Stimulated activated CD8-positive, alpha-beta memory T cell treated with anti-CD3 and anti-CD28 coated beads, Interleukin-4, amount 100 ng/mL, for 1 hour (primary cell): ENCODE measurements at places on chromosomes 3 and 15.

DNA sequence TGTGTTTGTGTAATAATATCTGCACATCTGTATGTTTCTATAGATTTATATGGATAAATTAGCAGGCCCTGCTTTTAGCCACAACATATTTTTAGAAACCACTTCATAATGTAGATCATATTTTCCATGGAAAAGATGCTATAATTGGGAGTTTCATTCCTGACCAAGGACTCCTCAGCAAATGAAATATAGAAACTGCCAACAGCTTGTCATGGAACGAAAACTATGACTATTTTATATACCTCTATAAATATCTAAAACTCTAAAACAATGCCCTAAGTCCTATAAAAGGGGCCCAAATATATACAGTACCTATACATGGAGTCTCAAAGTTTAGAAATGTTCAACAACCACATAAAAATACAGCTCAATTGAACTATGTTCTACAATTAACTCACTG is 27.9 kb downstream of the EID1 start:
- no peak for DNase-seq

DNA sequence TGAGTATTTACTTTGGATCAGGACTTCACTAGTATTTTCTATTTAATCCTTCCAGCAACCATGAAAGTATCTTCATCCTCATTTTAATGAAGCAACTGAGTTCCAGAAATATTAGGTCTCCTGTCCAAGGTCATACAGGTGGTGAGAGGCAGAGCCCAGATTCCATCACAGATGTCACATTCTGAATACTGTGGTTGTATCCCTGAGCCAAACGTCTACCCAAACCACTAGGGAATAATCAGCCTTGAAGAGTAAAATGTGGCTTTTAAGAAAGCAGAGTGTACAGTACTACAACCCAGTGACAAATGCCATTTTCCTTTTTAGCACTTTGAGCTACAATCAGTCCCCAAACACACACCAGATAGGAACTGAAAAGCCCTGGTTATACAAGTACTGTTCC is 93.3 kb upstream of the TRIM42 start:
- no peak for DNase-seq

GRCh38 chr3:132538072-132538471 is 59.0 kb upstream of the ACKR4 start:
- DNase-seq: no peak

DNA sequence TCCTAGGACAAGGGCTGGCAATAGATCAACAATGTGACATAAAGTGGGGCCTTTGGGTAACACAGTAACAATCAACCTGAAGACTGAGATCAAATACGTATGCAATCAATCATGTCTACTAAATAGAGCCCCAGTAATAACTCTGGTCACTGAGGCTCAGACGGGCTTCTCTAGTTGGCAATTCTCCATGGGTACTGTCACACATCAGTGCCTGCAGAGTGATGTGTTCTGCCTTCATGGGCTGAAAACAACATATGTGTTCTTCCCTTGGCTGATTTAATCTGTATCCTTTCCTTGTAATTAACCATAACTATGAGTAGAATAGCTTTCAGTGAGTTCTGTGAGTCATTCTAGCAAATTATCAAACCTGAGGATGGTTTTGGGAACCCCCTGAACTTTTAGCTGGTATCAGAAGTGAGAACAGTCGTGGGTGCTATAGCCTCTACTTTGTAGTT is 113.6 kb downstream of the TMCO5A start:
- DNase-seq: no peak

- no peak for DNase-seq
These were observed 160.6 kb upstream of the ATP10A start for GRCh38 chr15:26023691-26024090.

DNA sequence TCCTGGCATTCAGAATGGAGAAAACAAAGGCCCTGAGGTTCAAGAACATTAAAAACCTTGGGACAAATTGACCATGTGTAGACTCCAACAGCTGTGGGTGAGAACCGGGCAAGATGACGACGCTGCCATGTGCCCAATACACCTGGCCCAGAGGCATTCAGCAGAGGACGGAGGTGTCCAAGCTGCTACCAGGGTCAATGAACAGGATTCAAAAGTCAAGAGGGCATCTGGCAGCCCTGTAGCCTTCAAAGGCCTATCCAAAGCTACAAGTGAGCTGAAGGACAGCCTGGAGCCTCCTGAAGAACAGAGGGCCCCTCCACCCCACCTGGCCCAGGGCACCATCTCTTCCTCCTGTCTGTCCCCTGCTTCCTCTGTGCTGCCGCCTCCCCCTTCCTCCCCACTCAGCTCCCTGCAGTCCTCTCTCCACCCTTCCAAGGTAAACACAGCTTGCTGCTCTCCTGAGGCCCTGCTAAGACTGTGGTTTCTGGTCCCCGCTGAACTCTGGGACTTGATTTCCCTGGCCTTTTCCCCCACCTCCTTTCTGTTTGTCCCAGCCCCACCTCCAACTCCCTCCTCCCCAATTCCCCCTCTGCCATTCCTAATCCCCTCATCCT is 57.5 kb downstream of the HMCES start:
- no peak for DNase-seq

GRCh38 chr3:3134750-3135448 is 8.2 kb downstream of the TRNT1 start:
- no peak for DNase-seq

- DNase-seq: no peak
These were observed 230.0 kb downstream of the BCHE start for GRCh38 chr3:165607221-165607620.

- DNase-seq: no peak
These were observed 23.7 kb downstream of the TPM1 start for GRCh38 chr15:63066272-63066671.

GRCh38 chr3:118543832-118544231 is 490.8 kb downstream of the IGSF11 start:
- no peak for DNase-seq

GRCh38 chr15:78419367-78419766 is 18.6 kb upstream of the IREB2 start:
- no peak for DNase-seq

- no peak for DNase-seq
These were observed 46.2 kb downstream of the C3orf38 start for GRCh38 chr3:88195951-88196434.

DNA sequence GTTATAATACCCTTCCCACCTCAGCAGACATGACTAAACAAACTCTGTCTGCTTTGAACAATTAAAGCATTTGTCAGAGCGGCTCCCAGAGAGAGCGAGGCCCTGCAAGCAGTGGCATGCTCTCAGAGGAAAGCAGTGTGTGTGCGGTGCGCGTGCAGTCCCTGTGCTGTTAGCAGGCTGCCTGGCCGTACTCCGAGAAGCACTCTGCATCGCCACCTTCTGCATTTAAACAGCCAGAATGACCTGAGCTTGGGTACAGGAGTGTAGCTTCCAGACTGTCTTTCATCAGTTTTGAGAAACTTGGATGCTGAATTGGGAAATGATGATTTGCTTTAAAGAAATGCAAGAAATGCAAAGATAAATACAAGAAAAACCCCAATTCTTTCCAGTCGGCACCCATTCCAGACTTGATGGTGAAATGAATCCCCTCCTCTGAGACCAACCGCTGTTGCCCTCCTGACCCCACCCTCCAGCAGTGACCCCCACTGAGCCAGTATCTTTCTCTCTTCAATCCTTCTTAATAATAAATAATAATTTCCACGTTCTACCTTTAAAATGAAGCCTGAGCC is 113.5 kb downstream of the VGLL4 start:
- DNase-seq: no peak

- DNase-seq: no peak
These were observed 755.7 kb upstream of the ALCAM start for GRCh38 chr3:104610730-104611652.

DNA sequence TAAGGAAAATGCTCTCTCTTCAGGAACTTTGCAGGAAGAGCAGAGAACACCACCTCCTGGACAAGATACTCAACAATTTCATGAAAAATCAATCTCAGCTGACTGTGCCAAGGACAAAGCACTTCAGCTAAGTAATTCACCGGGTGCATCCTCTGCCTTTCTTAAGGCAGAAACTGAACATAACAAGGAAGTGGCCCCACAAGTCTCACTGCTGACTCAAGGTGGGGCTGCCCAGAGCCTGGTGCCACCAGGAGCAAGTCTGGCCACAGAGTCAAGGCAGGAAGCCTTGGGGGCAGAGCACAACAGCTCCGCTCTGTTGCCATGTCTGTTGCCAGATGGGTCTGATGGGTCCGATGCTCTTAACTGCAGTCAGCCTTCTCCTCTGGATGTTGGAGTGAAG is 200.5 kb downstream of the AKAP13 start:
- no peak for DNase-seq

- no peak for DNase-seq
These were observed 32.7 kb downstream of the SRGAP3 start for GRCh38 chr3:9216736-9217135.

DNA sequence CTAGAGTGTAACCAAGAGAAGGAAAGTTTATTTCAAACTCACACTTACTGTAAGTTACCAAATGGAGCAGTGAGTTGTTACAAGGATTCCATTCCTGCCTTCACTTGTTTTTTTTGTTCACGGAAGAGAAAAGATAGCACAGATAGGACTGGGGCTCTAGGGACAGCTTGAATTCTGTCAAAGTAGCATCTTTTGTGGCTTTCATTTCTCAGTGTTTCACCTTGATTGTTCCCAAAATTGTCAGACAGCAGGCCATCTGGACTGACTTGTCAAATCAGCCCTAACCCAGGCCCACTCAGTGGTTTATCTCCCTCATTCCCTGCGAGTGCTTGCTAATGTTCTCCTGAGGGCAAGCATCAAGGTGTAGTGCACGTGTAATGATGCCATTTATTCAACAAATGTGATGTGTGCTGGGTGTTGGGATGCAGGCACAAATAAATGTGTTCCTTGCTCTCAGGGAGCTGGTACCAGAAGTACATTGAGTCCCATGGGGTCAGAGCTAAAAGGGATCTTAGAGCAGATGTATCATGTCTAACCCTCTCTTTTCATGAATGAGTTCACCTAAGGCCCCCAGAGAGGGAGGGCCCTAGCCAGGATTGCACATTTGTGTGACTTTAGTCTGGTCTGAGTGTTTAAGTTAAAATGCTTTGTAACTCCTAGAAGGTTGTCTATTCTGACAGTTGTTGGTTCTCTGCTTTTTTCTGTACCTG is 49.1 kb downstream of the PDHB start:
- DNase-seq: no peak

GRCh38 chr3:184583578-184584451 is 22.2 kb downstream of the EPHB3 start:
- no peak for DNase-seq

- DNase-seq: no peak
These were observed 89.5 kb downstream of the PTPRG start for GRCh38 chr3:61650719-61651410.

DNA sequence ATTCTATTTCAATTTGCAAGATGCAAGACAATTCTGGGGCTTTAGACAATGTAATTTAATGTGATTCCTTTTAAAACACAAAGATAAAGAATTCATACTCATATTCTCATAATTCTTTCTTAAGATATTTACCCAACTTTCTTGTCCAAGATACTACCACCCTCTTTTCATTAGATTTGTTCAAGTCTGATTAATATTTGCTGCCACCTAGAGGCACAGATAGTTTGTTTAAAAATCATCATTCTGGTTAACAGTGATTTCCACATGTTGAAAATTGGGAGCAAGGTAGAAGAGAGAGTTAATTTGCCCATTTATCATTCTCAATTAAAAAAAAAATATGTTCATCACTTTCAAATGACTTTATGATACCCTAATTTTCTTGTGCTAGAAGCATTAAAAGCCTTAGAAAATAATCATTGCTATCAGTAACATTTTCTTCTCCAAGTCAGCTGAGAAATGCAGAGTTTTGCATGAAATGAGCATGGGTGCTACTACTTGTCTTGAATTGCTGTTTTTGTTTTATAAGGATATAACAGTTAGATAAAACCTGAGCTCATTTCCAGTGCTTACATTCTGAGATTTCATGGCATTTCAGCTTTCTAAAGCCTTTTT is 11.6 kb downstream of the TAMM41 start:
- no peak for DNase-seq

GRCh38 chr15:82771789-82772607 is 33.9 kb downstream of the FSD2 start:
- DNase-seq: no peak

DNA sequence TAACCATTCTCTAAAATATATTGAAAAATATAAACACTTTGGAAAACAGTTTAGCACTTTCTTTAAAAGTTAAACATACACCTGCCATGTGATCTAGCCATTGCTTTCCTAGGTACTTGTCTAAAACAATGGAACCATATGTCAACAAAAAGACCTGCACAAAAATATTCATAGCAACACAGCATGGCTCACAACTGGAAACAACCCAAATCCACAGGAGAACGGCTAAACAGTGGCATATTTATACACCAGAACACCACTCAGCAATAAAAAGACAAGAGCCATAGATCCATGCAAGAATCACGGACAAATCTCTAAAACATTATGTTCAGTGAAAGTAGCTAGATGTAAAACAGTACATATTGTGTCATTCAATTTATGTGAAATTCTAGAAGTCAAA is 221.3 kb upstream of the UBE2E2 start:
- no peak for DNase-seq

DNA sequence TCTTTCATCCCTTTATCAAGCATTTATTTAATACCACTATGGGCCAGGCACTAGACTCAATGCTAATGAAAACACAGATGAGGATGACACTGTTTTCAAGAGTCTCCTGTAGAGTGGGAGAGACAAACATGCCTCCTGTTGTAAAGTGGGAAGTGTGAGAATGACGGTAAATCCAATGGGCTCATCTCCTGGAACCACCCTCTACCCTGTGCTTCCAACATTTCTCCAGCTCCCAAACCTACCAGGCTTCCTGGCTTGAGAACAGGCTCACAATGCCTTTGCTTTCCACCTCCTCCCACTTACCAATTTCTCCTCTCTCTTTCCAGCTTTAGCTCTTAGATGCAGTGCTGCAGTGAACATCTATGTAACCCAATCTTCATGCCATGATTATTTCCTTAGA is 54.1 kb upstream of the TBC1D23 start:
- no peak for DNase-seq

- no peak for DNase-seq
These were observed 227.0 kb downstream of the FMN1 start for GRCh38 chr15:32967521-32967920.

- DNase-seq: no peak
These were observed 39.5 kb downstream of the TMEM108 start for GRCh38 chr3:133077688-133078087.

- DNase-seq: no peak
These were observed 36.4 kb downstream of the CCDC80 start for GRCh38 chr3:112604536-112604935.
